ENCODE measurements at places on chromosomes 13 and 19.

DNA sequence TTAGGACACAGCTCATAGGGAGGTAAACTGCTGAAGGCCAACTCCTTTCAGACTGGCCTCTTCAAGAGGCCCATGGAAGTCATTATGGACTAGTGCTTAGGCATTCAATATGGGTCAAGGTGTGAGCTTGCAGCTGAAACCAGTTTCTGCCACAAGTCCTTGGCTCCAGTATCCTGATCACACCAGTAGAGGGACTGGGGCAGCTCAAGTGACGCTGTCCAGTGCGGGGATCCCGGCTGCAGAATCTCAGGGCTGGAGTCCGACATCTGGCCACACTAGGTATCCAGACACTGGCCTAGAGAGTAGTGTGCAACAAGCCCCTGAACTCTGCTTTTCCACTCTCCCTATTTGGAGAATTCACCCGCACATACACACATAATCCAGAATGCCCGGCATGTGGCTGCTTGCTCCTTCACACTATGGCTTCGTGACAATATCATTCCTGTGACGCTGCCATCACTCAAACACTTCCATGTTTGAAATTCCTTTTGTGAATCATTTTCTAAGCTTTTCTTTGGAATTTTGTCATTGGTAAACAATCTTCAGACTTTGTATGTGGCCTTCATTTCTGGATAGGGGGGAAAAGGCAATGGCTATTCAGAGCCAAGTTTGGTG lies 425.1 kb downstream of the EFNB2 start:
- no peak for DNase-seq

DNA sequence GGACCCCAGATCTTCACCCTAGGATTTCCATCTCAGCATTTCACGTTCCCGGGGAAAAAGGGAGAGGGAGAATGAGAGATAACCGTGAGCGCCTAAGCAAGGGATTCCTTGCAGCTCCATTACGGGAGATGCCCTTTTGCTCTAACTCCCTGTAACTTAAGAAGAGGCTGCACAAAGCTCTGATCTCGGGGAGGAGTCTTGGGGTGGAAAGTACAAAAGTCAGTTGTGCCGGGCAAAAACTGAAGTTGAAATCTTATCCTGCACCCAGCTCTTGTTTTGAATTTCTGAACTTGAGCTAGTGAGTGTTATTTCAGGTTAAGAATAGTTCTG lies 256.4 kb upstream of the SOX21 start:
- no peak for DNase-seq

GRCh38 chr13:46675016-46675415 lies 121.9 kb downstream of the ESD start:
- no peak for DNase-seq

GRCh38 chr13:101893021-101893420 lies 440.5 kb downstream of the ITGBL1 start:
- no peak for DNase-seq

- DNase-seq: peak; percentile 80
Measured at GRCh38 chr19:41352609-41353465, 885 bp downstream of the TGFB1 start.

DNA sequence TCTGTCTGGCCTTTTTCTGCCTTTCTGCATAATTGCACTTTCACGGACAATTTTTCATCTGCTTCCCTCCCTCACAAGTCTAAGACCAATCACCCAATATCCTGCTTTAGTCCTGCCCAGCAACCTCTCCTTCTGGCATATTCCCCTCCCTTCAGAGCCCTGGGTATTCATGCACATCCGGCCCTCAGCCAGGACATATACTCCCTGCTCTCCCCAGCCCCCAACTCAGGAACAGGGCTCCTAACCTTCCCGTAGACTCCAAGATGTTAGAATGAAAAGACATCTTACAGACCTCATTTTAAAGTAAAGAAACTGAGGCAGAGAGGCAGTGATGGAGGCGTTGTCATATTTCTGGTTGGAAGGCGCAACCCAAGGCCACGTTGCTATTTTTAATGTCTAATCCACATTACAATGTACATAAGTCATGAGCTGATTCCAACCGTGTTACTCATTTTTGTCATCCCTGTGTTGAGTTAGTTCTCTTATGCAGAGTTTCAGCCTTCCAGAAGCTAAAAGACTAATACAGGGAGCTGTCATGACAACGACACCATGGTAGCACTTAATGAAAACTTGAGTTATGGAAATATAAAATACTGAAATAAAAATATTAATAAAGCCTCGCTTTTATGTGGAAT lies 209.2 kb downstream of the TSHZ3 start:
- no peak for DNase-seq

DNA sequence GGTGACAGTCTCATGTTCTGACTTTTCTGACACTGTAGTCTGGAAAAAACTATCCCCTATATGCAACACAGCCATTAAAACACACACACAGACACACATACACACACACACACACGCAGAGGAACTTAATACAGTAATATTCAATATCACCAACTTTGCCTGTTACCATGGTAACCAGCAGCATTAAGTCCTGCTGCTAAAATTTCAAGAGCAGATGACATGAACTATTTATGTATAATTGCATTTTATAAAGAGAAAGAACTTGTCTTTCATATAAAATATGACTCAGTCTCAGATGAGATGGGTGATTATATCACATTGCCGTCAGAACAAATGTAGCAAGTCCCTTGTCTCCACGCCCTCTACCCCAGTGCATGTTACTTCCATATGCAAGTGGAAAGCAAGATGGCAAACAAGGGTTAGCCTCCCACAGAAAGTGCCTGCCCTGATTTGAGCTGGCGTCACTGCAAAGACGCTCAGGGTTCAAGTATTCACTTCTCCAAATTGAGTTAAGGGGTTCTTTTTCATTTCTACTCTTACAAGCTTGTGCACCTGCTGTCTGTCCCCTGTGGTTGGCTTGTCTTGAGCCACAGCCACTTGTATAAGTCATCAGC lies 576.8 kb downstream of the UQCRFS1 start:
- no peak for DNase-seq

DNA sequence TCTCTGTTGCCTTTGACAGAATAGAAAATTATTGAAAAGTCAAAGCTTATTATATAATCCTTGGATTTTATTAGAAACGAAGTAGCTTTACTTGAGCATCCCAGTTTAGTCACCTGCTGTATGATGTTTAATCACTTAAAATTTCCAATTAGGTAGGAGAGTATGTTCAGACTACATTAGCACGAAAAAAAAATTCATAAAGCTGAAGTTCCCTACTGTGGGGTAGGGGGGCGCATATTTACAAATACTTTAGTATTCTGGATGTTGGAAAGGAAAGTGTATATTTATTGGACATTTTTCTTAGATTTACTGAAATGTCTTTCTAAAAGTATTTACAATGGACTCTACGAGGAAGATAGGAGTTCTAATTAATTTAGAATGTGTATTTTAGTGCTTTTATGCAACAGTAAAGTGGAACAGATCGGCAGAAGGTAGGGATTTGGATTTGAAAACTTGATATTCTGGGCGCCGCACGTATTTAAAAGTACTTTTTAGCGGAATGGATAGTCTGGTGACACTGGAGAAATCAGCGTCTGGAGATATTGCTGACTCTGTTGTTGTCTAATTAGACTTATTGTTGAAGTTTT lies 1.9 kb downstream of the CDK8 start:
- no peak for DNase-seq

DNA sequence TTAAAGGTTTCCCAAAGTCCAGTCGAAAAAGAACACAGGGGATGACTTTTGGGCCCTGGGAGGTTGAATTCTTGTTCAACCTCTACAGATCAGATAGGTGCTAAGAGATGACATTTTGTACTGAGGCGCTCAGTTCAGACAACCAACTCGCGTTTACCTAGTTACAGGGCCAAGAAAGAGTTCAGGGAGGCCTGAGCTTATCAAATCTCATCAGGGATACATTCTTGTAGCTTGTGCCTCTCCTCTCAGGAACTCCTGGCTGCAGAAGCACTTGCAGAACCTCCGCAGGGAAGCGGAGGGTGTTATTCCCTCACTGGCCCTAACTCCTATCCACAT lies 825 bp downstream of the ZNF776 start:
- no peak for DNase-seq

GRCh38 chr13:27261396-27261795 lies 9.2 kb upstream of the RASL11A start:
- no peak for DNase-seq

- no peak for DNase-seq
Measured at GRCh38 chr13:60384911-60385310, 12.1 kb upstream of the TDRD3 start.

GRCh38 chr13:98241976-98242375 lies 64.9 kb upstream of the RNF113B start:
- DNase-seq: no peak

DNA sequence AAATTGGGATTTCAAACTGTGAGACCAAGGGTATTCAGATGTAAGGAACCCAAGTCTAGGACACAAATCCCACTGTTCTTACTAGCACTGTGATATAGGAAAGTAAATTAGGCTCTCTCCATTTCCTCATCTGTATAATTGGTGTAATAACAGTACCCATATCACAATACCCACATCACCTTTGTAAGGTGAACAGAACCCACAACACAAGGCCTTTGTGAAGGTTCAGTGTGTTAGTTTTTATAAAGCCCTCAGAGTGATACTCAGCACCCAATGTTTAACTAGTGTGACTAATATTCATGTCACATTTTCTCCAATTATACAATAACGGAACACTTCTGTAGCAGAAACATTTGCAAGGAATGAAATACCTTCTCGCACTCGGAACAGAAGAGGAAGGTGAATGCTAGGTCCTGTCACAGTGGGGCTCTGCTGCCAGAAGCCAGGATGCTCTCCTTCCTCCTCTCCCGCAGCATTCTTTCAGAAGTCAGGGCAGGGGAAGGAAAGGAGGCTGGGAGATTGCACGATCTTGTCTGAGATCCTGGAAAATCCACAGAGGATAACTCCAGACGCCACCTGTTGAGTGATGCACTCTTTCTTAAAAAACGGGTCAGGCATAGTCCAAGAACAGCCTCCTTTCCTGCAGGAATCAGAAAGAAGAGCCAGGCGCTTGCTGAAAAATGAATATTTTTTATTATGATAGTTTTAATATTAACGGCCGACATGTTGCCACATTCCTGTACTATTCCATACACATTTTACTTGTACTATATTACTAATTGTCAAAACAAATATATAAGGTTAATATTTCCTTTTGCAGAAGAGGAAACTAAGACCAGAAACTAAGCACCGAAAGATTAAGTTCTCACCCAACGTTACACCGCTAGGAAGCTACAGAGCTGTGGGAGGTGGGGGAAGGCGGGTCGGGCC lies 762 bp downstream of the ZNF45 start:
- DNase-seq: no peak

DNA sequence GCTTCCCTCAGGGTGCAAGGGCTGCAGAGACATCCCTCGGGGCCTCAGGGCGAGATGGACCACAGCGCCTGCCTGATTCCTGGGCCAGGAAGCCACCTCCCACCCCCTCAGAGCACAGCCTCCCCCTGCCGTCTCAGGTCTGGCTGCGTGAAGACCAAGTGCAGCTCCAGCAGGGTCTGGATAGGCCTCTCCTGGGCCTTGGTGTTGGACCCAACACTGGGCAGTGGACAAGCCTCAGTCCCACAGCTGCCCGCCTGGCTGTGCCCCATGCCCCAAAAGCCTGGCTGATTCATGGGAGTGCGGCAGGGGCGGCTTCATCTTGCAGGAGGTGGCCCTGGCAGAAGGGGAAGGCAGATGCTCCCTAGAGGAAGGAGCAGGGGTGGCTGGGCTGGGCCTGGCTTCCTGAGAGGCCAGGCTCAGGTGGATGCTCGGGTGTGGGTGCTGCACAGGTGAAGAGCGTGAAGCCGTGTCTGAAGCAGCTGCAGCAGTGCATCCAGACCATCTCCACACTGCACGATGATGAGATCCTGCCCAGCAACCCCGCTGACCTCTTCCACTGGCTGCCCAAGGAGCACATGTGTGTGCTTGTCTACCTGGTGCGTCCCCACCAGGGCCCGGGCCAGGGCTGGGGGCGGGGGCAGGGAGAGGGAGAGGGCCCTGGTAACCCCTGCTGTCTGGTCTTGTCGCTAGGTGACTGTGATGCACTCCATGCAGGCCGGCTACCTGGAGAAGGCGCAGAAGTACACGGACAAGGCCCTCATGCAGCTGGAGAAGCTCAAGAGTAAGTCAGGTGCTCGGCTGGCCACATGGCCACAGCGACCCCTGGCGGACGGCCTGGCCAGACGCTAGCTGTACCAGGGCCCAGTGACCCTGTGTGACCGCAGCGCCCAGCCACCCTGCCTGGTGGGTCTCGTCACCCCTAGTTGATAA lies 21.7 kb downstream of the MAU2 start:
- DNase-seq: no peak

GRCh38 chr13:79451500-79451962 lies 29.4 kb upstream of the NDFIP2 start:
- peak; percentile 92 for DNase-seq

DNA sequence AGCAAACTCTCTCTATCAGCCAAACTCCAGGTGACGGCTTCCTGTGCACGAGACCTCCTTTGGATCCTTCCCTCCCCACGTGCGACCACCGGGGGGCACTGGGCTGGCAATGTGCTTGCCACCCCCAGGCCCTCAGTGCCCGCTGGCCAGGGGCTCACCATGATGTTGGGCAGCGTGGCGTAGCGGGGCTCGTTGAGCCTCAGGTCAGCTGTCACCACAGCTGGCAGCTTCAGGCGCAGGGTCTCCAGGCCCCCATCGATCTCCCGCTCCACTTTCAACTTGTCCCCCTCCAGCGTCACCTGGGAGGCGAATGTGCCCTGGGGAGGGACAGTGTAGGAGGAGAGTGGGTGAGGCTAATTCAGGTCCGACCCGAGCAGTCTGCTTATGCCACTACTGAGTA lies 4.8 kb upstream of the VSIG10L start:
- DNase-seq: no peak

GRCh38 chr13:40179445-40180281 lies 486.8 kb downstream of the FOXO1 start:
- DNase-seq: no peak

DNA sequence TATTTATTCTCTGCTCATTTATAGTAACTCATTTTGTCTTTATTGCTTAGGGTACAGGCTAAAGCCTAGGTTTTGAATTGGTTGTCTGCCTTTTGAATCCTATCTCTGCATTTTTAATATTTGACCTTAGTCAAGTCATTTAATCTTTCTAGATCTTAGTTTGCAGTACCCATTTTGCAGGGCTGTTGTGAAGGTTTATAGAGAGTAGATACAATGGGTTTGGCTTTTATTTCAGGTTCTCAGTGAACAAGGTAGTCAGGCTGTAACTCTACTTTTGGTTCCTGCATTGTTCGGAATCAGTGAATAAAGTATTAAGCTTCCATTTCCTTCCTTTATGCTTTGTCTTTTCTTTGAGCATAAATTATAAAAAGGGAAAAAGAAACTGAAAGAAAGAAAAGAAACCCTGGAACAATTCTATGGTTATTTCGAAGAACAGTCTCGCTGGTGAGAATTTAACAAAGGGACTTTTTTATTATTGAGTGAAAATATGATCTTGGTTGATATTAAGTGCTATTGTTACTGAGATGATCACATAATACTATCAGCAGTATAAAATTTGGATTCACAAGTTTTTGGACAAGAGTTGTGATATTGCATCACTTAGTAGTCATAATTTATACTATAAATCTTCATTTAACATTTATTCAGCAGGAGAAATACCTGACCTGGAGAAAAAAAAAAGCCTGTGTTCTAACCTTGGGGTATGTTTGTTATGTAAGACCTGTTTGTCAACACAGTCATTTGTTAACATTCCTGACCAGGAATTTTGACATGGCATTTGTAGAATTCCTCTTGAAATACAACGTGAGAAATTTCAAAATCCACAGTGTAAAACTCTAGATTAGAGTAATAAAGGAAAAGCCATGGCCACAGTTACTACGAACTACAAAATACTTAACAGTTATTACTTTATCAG lies 91.3 kb downstream of the ZMYM2 start:
- DNase-seq: no peak

All from DND-41 (cell line).